ENCODE measurements at places on chromosomes 11 and 22.
A peak's percentile ranks its signal among the peaks of the same experiment; 100 is the strongest.

DNA sequence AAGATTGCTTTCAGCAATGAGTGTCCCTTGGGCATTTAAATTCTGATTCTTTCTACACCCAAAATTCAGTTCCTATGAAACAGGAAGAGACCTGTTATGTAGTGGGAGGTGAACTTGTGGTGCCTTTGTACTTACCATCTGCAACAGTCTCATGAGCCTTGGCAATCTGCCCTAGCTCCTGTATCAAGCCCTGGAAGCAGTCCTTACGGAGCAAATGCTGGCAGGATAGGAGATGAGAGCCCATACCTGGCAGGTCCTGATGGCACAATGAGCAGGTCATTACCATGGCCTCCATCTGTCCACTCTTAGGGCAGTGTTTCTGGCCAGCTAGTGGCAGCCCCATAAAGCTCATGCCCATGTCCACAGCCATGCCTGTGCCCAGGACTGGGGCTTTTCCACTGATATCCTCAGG lies 10.8 kb downstream of the TRIM66 start:
- DNase-seq, result no peak

- no peak for DNase-seq
Observed at GRCh38 chr11:71247551-71248250, 4.7 kb downstream of the SHANK2 start.

- DNase-seq, result no peak
Observed at GRCh38 chr11:118051611-118052461, 25.0 kb upstream of the TMPRSS4 start.

DNA sequence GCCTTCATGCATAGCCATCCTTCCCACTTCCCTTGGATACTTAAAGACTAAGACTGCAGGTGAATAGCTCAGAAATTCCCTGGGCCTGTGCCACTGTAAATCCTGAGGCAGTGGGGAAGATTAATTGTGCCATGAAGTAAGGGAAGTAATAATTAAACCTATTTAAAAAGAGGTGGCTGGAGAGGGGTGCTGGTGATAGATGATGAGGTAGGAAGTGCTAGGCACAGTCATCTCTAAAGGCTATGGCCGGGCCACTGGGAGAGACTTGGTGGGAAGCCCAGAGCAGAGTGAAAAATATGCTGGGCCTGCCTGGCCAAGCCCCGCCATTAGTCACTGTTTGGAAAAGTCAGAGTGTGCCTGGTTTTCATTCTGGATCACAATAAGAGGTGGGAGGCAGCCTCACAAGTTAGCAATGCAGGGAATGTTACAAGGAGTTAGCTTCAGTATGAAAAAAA lies 197.2 kb upstream of the PITPNB start:
- peak; percentile 63 for DNase-seq

DNA sequence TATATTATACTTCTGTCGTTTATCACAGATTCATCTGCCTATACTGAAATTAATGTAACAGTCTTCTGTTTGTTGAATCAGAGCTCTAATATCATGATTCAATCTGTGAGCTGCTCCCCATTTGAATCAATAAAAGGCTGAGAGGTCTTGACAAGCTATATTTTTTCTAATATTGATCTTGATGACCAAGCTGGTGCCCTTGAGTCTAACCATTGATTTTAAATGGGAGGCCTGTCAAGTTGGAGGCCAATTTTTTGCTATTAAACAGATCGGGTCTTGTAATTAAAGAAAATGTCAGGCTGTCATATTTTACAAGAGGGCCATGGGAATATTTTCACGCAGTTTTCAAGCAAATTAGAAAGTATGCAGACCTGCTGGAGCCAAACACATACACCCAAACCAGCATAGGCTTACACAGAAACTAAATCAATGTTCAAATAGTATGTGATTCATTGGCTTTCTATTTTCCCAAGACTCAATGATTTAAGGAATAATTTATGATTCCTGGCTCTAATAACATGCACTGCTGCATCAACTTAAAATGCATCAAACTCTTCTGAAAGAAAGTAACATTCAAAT lies 286.9 kb downstream of the CNTN5 start:
- no peak for DNase-seq

DNA sequence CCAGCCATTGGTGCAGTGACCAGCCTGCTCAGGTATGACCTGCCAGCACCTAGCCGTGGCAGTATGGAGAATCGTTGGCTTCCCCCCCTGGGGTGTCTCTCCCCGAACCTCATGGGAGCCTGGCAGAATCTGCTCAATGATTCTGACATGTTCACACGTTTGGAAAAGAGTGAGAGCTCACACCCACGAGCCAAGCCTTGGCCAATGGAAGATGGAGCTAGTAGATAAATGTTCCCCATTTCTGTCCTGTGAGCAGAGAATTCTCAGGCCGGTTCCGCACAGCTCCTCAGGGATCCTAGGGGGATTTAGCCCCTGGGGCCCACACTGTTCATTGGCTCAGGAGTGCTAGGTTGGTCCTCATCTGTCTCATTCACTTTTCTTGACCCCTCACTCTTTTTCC lies 128.4 kb downstream of the RCN1 start:
- no peak for DNase-seq

DNA sequence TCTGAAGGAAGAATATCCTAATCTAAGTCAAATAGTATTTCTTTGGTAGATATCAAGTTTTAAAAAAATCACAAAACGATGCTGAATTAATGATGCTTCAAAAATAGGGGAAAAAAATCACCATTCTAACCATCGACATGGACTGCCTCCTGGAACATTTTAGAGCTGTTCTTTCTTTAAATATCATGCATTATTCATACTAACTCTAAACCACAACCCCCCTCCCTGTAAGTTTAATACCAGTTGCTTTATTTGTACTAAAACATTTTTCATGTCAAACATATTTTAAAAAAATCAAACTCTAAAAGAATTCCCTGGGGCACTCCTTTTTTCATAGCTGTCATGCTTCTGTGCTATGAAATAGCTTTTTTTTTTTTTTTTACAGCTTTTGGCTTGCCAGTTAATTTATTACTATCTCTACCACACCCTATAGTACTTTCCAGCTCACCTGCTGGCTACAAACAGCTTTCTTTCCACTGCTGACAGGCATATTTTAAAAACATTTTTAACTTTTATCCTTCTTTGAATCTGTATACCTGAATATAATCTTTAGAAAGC lies 256.9 kb downstream of the SOX6 start:
- DNase-seq, result no peak

DNA sequence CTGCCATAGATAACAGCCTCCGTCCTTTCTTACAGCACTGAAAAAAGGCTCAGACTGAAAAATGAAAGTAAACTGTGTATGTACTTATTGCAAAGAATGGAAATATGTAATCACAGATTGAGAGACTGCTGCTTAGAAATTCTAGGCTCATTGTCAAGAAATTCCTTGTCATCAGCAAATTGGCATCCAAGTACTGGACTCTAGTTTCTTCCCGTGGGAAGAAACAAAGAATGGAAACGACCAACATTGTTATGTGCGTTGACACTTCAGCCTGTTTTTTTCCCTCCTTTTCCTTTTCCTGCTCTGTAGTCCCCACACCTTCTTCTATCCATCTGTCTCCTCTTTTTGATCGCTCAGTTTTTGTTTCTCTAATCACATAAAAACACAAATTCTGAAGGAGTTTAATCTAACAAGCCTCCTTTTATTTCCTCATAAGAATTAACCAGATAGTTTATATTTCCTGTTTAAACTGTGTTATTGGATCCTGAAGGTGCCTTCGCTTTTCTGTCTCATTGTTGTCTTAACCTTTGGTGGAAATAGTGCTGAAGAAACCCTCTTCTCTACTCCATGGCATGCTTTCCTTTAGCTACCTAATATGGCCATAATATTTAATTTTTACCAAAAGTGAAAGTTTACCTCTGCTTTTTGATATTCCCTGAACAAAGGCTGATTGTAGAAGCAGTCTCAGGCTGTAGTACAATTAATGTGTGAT lies 20.0 kb upstream of the CASP12 start:
- no peak for DNase-seq

GRCh38 chr11:68543594-68543993 lies 83.0 kb downstream of the PPP6R3 start:
- no peak for DNase-seq

DNA sequence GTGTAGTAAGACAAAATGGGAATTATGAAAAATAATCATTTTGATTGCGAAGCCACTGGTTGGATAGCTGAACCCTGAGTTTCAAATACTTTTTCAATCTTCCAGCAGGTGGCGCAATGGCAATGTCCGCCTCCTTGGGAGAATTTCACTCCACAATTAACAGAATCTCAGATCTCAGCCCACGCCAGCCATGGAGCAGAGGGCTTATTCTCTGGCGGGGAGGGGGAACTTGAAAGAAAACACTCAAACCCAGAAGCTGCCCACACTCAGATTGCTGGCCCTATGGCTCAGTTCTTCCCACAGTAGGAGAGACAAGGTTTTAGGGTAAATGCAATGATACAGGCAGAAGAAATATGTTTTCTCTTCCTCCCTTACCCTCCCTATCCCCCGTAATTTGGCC lies 38.7 kb upstream of the RCN1 start:
- DNase-seq, result peak; percentile 33
